ENCODE measurements at places on chromosomes 7 and 10.

DNA sequence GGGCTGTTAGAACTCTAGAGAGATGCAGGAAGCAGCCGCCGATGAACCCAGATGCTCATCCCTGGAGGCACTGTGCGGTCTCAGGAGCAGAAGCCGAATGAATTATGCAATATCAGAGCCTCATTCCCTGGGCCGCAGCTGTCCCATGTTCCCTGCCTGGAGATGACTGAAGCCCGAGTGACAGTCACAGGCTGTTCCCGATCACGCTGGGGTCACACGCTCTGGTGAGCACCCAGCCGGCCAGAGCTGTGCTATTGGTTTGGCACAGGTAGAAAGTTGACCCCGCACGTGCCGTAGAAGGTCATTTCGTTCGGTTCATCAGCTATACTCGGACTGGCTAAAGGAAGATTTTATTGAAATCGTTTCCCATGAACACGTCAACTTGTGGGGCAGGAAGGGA, 140.5 kb upstream of the SH2B2 start:
- DNase-seq: no peak

DNA sequence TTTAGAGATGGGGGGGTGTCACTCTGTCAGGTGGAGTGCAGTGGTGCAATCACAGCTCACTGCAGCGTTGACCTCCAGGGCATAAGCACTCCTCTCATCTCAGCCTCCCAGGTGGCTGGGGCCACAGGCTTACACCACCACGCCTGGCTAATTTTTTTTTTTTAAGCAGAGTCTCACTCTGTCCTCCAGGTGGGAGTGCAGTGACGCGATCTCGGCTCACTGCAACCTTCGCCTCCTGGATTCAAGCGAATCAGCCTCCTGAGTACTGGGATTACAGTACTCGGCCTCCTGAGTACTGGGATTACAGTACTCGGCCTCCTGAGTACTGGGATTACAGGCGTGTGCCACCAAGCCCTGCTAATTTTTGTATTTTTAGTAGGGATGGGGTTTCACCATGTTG, 23.6 kb upstream of the PPIA start:
- no peak for DNase-seq

DNA sequence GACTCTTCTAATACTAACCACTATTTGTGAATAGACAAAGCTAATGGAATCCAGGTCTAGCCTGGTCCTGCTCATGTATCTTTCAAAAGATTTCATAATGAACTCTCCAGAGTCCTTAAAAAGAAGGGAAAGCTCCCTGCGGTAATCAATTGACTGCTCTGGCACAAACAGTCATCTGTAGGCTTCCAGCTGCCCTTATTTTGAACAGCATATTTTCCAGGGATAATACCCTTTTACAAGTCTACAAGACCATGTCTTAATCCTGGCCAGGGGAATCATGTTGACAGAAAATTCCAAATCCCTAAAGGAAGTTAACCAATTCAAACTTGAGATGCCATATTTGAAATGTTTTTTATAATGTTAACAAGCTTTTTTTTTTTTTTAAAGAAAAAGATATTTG, 34.6 kb downstream of the ADAM12 start:
- no peak for DNase-seq

DNA sequence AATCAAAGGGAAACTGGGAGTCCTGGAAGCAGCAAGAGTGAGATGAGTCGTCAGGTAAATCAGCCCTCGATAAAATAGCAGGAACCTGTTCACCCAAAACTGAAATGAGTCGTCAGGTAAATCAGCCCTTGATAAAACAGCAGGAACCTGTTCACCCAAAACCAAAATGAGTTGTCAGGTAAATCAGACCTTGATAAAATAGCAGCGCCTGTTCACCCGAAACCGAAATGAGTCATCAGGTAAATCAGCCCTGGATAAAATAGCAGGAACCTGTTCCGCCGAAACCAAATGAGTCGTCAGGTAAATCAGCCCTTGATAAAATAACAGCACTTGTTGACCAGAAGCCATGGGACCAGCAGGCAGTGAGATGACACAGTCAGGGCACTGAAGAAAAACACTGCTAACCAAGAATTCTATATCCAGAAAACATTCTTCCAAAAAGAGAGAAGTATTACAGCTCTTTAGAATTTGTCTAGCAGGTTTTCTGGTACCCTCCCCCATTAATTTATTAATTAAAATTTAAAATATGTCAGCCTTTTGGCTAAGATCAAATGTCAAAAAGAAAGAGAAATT, 3.4 kb upstream of the CYP2E1 start:
- no peak for DNase-seq

GRCh38 chr7:37642028-37642540, 41.5 kb upstream of the GPR141 start:
- no peak for DNase-seq

GRCh38 chr10:43689618-43689954, 40.9 kb upstream of the ZNF32 start:
- peak; percentile 74 for DNase-seq

- no peak for DNase-seq
These were observed 18.9 kb upstream of the SEMA3D start for GRCh38 chr7:85205754-85206153.

DNA sequence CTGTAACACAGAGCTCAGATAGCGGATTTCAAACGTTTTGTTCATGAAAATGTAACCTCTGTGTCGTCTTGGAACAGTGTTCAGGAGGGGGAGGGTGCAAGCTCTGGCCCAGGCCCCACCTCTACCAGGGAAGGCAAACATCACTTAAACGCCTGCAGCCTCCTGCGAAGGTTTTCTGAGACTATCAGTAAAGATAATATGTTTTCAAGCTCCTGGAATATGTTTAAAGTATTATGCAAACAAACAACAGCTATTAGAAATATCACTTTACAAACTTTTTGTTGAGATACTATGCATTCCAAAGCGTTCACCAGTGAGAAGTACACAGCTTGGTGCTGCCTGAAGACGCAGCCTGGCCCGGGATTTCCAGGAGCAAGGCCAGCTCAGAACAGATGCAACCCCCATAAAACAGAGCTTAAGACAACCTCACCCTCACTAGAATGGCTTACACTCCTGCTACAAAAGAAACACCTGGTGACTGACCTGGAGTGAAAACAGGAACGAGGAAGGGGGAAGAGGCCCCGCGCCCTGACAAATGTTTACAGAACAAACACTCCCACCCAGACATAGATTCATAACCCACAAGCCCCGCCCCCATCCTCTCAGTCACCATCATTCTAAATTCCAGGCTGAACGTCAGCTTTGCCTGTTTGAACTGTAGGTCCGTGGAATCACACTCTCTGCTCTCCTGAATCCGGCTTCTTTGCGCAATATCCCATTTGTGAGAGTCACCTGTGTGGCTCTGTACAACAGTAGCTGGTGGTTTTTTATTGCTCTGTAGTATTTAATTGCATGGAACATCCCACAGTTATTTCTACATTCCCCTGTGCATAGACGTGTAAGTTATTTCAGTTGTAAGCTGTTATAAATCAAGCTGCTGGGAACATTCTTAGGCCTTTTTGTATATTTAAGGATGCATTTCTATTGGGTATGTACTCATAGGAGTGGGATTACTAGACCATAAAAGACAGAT, 155.0 kb downstream of the PTPRN2 start:
- DNase-seq: peak; percentile 16

DNA sequence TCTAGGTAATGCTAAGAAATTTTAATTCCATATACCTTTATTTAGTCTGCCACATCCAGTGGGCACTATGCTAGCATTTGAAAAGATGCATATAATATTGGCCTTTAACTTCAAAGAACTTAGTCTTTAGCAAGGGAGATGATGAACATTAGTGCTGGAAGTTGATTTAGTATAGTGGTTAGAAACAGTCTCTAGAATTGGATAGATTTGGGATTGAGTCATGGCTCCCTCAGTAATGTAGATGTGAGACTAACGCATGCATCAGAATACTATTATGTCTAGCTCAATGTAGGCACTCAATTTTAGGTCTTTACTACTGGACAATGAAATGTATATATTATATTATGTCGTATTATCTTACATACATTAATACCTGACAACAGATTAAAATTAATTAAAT, 5.8 kb downstream of the DKK1 start:
- no peak for DNase-seq

DNA sequence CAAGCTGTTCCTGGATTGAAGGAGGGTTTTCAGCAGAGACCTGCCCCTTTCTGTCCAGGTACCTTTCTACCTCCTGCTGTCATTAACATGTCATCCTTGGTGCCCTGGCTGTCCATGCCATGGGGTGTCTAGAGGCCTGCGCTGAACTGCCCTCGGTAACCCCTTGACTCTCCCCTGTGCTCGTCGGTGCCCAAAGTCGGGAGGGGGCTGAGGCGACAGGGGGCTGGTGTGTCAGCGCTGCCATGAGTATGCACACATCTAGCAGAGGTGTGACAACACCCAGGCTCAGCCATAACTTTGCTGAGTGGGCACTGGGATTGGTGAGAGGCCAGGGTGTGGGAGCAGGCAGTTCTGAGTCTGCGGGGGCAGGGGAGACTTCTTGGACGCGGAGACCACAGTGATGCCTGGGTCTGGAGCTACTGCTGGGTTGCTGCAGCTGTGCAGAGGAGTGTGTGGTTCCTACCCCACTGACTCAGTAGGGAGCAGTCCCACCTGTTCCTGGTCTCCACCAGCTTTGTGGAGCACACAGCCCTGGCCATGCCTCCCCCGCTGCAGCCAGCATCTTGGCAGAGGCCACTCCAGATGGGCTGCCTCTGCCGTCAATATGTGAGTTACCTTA, 376.2 kb upstream of the SEMA3C start:
- no peak for DNase-seq

GRCh38 chr10:58981846-58982245, 194.6 kb upstream of the PHYHIPL start:
- DNase-seq: no peak

DNA sequence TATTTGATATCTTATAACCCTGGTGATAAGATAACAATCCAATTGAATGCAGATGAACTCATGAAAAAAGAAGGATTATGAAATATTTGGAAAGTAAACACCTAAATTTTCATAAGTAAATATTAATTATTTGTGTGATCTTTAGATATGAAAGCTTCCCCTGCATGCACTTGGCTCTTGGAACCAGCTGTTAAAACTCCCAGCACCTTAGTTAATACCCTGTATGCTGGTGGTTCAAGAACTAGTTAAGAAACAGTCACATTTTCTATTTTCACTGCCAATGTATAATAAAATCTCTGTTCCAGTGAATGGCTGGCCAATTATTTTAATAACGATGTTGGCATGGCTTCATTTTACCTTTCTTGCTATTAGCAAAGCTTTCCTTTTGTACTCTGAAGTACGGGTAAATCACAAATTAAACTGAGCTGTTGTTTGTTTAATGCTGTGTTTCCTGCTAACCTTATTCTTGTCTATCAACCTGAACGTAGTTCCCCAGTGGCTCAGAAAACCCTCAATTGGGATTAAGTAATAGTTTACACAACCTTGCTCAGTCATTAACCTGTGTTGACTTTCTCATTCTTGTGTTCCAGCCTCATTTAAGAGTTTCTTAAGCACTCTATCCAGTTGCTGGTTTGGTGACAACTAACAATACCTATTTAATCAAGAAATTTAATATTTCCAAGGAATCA, 38.9 kb downstream of the MET start:
- DNase-seq: no peak

DNA sequence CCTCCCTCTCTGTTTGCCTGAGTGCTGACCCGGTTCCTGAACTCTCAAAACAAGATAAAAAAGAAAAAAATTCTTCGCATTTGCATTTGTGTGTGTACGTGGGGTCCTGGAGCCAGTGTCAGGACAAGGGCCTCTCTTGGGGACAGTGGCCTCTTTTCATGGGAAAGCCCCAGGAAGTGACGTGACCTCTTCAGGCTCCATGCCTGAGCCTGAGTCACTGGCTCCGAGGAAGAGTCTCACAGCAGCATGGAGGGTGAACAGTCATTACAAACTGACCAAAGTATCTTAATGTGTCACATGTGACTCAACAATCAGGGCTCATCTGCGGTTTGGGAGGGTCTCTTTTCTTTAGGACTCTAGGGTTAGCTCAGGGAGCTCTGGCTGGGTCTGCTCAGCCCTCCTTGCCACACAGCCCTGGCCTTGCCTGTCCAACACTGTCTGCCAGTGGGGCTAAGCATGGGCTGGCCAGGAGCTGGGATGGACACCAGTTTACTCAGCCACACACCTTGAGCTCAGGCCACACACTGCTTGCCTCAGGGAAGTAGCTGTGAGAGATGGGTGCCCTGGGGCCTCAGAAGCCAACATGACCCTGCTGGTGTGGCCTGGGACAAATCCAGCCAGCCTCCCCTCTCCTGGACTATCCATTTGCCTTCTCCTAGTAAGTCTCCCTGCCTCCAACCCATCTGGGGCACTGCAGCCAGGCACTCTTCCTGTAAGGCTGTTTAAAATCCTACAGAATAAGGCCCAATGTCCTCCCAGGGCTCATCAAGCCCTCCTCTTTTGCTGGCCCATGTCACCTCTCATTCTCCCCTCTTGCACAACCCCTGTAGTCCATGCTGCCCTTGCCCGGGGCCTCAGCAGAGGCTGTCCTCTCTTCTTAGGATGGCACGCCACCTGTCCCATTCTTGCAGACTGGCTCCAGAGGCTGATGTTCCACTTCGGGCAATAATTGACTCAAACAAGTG, 10.5 kb downstream of the TMEM273 start:
- peak; percentile 95 for DNase-seq

DNA sequence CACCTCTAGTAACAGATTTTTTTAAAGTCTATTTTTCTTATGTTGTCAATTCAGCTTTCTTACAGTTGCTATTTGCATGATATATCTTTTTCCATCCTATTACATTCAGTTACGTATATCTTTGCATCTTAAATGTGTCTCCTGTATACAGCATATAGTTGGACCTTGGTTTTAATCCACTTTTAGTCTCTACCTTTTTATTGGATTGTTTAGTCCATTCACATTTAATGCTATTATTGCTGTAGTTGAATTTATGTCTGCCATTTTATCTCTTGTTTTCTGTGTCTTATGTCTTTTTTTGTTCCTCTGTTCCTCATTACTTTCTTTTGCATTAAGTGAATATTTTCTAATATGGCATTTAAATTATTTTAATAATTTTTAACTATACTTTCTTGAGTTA, 100.6 kb downstream of the EEPD1 start:
- DNase-seq: no peak

DNA sequence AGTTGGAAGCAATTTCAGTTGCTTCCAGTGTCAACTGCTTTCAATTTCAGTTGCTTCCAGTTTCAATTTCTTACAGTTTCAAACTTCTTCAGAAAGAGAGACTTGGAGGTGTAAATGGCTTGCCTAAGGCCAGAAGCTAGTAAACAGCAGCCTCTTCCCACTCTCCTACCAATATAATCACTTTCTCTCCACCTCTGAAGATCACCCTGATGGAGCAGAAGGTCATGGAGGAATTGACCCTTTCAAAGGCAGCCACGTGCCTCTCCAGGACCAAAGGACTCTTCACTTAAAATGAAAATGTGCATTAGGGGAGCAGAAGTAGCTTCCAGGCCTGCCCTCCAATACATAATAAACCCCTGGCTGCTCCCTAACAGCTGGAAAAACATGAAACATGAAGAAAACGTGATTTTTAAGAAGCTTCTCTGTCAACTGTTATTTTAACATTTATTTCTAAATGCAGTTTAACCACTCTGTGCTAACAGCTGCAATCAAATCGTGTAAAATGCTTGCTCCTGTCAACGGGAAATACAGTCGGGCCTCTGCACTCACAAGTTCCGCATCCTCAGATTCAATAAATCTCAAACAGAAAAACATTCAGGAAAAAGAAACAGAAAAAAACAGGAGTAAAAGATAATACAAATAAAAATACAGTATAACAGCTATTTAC, 1020.6 kb downstream of the XPNPEP1 start:
- no peak for DNase-seq

GRCh38 chr10:87623191-87623590, 36.5 kb upstream of the PAPSS2 start:
- no peak for DNase-seq
